Fibroblast of villous mesenchyme (primary cell): ENCODE measurements at places on chromosomes 2 and 18.

DNA sequence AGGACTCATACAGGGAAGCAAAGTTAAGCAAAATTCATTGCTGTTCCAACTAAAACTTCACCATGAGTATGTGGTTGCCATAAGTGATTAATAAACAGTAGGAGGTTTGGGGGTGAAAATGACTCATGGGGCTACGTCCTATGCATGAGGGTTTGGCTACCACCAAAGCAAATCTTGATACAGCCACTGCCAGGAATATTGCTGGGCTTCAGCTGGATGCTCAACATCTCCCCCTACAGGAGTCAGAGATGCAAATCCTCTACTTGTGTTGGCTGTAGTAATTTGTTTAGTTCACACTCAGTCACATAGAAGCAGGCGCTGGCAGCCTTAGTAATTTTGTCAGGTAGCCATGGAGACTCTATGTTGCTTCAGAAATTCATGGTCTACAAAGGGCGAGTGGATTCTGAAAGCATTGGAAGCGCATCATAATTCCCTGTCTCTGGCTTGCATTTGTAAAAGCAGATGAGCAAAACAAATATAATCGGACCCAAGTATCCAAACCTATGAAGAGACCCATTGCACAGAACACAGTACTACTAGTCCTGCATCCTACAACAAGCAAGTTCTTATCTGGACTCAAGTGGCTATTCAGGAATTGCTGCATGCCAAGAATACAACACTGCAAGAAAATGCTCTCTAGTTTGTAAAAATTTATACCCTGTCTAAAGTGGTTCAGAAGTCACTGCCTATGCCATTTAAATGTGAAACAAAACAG is 76.0 kb downstream of the CD28 start:
- peak; percentile 67 for DNase-seq

DNA sequence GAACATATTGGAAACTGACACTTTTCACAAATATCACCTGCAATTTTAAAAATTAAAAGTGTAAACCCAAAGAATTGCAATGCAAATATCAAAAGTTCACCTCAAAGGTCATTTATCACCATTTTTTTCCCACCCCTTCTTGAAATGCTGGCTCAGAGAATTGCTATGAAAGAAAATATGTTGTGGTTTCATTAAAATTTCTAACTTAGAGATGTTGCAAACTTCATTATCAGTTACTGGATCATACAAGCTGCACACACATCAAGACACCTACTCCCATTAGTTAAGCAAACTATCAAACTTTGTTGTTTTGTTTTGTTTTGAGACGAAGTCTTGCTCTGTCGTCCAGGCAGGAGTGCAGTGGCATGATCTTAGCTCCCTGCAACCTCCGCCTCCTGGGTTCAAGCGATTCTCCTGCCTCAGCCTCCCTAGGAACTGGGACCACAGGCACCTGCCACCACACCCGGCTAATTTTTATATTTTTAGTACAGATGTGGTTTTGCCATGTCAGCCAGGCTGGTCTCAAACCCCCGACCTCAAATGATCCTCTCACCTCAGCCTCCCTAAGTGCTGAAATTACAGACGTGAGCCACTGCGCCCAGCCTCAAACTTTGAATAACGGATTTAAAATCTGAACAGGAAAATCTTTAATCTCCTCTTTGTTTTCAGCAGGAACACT is 37.0 kb downstream of the STK39 start:
- DNase-seq = peak; percentile 49

GRCh38 chr2:36696533-36696932 is at the start of gene VIT:
VIT (plus strand) TSS chr2:36696707; CDS start chr2:36716371, 19,664 bp downstream.
- peak; percentile 16 for DNase-seq

DNA sequence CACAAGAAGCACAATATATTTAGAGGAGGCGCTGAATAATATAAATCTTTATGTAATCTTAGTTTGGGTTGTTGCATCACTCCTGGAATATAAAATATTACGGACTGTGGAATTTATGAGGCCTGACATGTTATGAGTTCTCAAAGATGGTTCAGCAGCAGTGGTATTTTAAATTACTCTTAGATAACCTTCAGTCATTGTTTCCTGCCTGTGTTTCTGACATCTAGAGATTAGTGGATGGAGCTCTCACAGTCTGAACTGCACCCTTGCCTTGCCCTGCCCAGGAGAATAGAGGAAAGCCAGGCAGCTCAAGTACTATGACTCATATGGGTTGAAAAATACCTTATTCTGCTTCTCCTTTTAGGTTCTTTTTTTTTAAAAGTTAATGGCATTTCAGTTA is 70.0 kb downstream of the ACSL3 start:
- peak; percentile 48 for DNase-seq

GRCh38 chr2:191929288-191929687 is 82.4 kb upstream of the CAVIN2 start:
- DNase-seq = no peak

GRCh38 chr2:224208007-224208406 is 168.9 kb upstream of the SERPINE2 start:
- DNase-seq = no peak

- peak; percentile 70 for DNase-seq
Observed at GRCh38 chr2:67075530-67076238, 321.4 kb upstream of the ETAA1 start.

- DNase-seq = no peak
Observed at GRCh38 chr2:161766334-161766733, 142.1 kb downstream of the SLC4A10 start.

DNA sequence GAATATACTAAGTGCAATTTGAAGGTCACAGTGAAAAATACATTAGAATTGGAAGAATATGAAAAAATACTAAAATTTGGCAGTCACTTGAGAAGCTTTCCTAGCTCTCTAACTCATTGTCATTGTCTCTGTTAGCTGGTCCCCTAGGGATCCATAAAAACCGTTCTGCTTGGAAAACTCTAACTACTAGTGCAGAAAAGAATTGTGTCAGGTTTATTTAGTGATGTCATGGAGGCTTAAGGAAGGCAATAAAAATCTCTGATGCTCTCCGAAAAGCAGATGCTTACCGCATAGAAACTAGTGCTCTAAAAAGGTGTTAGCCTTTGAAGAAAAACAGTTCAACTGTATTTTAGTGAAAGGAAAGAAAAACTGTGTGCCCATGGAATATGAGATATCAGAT is 150.1 kb upstream of the DLGAP1 start:
- no peak for DNase-seq

DNA sequence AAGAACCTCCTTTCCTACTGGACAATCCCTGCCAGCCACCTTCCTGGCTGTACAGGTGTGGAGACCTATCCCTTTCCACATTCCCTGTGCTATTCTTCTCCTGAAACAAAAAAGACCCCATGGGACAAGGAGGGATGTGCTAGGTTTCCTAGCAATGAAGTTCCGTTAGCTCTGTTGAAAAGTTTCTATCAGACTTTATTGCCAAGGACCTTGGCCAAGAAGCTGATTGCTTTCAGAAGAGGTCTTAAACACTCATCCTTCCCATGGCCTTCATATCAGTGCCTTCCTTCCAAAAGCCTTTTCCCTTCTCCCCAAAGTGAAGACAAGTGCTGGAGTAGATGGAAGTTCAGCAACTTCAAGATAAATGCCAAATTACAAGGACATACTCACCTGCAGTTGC is 194.8 kb downstream of the AGPS start:
- DNase-seq = no peak

DNA sequence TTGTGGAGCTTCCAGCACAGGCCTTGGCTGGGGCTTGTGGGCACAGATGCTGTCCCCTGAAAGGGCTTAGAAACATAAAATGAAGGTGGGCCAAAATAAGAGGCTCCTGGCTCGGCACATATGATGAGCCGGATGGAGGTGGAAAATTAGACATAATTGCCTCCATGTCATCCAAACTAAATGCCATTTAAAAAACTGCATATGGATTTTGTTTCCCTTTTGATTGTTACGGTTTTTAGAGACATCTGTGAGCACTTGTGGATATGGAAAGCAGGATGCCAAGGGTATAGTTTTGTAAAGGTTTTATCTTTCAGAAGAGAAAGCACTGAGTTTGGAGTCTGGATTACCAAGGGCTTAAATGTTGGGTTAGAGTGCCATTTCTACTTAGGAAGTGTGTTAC is 498.3 kb downstream of the RIT2 start:
- DNase-seq = no peak

- DNase-seq = no peak
Observed at GRCh38 chr2:233248999-233249398, 2.5 kb upstream of the ATG16L1 start.

DNA sequence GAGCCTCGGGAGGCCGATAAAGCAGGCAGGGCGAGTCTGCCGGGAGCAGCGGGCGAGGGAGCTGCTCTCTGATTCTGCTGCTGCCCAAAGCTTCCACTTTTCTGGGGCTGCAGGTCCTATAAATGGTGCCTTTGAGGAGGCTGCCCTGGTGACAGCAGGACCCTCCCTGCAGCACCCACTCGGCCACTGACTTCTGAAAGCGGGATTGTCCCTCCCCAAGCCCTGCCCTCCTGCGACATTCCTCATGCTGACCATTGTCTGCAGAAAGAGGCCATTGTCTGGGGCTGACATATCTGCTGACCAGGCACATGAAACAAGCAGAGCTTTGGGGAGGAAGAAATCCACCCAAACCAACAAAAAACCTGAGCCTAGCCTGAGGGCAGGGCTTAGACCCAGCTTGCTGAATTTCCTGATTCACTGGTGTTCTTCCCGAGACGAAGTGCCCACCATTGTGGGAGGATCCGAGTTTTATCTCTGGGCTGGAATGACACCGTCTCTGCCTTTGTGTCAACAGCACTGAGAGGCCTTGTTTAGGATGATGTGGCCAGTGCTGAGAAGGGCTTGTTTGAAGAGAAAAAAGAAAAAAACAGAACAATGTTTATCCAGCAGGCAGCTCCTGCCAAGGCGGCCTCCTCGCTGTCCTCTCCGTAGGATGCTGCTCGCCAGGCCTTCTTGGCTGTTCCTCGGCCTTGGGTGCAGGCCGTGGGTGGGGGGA is 129.7 kb downstream of the MYCN start:
- no peak for DNase-seq

- no peak for DNase-seq
Observed at GRCh38 chr2:3138621-3139020, 239.0 kb downstream of the EIPR1 start.

GRCh38 chr2:225028572-225028971 is 13.7 kb downstream of the DOCK10 start:
- no peak for DNase-seq

- DNase-seq = no peak
Observed at GRCh38 chr2:229422063-229422462, 151.0 kb upstream of the PID1 start.

DNA sequence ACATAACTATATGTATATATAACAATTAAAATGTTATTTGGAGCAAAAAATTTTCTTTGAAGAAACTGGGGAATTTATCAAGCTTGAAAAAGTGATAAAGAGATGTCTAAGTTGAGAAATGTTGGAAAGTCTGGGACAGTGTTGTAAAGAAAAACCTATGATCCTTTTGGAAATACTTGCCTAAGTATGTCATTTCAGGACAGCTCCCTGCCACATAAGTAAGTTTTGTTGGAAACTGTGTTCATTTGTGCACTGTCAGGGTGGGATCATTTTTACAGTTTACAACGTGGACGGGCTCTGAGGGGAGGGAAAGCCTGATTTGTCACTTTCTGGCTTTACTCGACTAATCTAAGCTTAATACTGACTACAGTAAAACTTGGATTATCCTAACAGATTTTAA is 10.4 kb upstream of the COL3A1 start:
- peak; percentile 48 for DNase-seq

GRCh38 chr2:39632876-39633275 is 32.8 kb upstream of the TMEM178A start:
- DNase-seq = peak; percentile 32

- DNase-seq = no peak
Observed at GRCh38 chr2:216508229-216508628, 9.6 kb downstream of the RPL37A start.

DNA sequence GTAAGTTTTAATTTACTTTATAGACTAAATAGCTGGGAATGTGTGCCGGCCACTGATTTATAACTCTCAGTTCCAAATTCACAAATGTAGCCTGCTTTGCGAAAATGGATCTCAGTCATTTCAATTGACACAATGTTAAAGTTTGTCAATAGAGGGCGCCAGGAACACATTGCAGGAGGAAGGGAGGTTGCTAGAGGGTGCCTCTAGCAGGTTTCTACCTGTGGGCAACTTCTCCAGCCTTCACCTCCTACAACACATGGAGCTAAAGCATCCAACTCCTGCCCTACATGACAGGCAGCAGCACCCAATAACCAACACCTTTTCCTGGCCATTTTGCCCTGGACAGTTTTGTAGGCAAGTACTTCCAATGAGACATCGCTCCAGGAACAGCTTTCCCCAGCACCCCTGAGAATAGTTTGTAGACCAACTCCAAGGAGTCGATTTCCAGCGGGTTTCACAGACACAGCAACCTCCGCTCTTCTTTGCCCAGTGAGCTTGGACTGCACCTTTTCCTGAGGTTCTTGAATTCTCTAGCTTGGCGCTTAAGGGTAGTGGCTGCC is 784.8 kb upstream of the CDH2 start:
- peak; percentile 28 for DNase-seq

- no peak for DNase-seq
Observed at GRCh38 chr2:214836568-214836967, 27.1 kb upstream of the BARD1 start.

- no peak for DNase-seq
Observed at GRCh38 chr18:11215216-11215615, 65.8 kb upstream of the PIEZO2 start.

GRCh38 chr2:205139822-205140463 is 542.4 kb upstream of the NRP2 start:
- DNase-seq = no peak

DNA sequence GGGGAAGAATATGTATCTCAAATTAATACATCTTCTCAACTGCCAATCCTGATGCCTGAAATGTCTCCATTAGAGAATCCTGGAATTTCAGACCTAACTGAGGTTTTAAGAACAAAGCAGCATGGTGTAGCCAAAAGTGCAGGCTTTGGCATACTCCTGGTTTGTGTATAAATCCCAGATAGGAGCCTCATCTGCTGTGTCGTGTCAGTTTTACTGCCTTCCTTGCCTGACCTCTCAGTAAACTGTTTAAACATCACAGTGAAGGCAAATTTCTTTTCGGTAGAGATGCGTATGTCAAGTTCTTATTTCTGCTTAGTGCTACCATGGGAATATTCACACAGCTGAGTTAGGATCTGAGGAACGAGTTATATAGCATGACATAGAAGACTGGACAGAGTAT is 7.3 kb downstream of the SCG2 start:
- DNase-seq = peak; percentile 53

- DNase-seq = peak; percentile 54
Observed at GRCh38 chr2:229489016-229489415, 217.9 kb upstream of the PID1 start.

DNA sequence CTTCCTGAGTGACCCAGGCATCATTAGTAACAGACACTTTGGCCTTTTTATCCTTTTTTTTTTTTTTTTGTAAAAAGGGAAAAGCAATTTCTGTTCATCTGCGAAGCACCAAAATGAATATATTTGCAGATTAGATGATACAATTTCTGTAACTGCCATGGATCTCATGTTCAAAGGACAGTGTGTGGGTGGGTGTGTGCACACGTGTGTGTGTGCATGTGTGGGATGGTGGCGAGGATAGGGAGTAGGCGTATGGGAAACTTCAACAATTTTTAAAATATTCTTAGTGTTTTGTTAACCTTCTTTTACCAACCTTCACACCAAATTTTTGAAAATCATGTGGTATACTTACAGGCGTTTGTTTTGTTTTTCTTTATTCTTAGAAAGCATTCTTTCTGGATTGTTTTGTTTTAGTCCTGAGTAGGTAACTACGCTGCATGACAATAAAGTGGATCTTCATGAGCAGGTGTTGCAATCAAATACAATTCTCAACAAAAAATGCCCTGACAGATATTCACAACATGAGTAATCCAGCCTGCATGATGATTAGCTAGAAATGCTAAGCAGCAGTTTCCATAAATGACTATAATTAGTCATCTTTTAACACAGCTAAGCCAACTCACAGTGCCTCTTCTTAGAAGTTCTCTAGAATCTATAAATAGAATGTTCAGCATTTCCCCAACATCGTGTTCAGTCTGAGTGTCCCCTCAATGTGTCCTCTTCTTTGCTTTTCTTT is 53.5 kb upstream of the RMDN2 start:
- peak; percentile 78 for DNase-seq
